ENCODE measurements at places on chromosomes 5 and 9.

DNA sequence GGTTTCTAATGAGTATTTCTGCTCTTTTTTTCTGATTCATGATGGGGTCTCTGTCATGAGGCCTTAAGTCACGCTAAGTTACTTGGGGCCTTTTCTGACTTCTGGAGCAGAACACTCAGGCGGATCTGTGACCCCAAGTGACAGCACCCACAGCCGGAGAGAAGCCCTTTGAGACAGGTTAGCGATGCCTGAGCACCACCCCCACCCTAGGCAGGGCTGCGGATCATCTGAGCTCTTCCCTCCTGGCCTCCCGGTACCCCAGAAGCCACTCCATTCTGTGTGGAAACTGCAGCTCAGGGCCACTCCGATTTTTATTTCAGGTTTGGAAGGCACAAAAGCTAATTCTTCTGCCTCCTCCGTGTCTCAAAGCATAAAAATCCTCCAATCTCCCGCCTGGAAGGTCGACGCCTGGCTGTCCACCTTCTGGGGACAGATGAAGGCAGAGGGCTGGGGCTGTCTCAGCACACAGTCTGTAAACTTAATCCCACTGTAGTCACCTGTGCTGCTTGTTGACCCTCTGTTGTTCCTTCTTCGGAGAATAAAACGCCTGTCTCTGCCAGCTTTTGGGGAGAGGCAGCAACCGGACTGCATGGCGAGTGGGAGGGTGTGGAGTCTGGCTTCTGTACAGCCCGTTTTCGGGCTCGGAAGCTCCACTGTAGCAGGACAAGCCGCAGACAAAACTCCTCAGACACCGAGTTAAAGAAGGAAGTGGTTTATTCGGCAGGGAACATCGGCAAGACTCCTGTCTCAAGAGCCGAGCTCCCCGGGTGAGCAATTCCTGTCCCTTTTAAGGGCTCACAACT lies 88.8 kb downstream of the SPRY4 start:
- DNase-seq: no peak

DNA sequence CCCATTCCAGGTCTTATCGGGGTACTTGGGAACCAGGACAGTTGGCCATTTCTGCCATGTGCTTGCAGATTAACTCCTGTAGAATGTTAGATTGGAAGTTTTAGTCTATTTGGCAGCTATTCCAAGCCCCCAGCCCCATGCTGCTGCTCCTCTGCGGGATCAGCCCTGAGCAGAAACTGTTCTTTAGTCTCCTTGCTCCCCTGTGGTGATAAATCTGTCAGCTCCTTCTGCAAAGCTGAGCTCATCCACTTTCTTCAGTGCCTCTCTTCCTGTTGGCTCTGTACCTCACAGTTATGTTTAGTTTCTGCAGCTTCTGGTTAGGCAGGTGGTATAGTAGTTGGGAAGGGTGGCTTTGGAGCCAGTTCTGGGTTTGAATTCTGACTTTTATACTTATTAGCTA lies 170.4 kb downstream of the GRIA1 start:
- no peak for DNase-seq

DNA sequence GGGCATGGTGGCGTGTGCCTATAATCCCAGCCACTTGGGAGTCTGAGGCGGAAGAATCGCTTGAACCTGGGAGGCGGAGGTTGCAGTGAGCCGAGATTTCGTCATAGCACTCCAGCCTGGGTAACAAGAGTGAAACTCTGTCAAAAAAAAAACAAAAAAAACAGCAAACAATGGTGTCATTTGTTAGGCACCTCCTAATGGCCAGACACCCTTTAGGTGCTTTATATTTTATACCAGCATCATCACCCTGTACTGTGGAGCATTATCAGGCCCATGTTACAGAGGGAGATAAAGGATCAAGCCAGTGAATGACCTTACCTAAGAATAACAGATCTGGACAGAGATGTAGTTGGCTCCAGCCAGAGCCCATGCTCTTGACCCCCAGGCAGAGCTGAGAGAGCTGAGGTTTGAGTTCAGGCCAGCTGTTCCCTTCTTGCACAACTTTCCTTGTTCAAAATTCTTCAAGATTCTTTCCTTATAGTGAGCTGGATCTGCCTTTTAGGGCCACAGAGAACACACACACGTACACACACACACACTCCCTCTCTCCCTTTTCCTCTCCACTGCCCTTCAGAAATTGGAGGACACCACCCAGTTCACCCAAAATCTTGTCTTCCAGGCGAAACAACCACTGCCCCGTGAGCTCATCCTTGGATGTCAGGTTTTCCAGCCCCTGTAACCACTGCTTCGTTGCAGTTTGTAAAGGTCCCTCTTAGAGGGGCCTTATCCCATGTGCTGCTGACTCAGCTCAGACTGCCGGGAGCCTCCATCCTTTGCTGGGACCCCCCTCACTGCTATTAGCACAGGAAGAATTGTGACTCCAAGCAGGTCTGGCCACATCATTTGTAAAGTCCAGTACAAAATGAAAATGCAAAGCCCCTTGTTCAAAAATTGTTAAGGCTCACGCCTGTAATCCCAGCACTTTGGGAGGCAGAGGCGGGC lies 10.4 kb upstream of the PTGES start:
- no peak for DNase-seq

DNA sequence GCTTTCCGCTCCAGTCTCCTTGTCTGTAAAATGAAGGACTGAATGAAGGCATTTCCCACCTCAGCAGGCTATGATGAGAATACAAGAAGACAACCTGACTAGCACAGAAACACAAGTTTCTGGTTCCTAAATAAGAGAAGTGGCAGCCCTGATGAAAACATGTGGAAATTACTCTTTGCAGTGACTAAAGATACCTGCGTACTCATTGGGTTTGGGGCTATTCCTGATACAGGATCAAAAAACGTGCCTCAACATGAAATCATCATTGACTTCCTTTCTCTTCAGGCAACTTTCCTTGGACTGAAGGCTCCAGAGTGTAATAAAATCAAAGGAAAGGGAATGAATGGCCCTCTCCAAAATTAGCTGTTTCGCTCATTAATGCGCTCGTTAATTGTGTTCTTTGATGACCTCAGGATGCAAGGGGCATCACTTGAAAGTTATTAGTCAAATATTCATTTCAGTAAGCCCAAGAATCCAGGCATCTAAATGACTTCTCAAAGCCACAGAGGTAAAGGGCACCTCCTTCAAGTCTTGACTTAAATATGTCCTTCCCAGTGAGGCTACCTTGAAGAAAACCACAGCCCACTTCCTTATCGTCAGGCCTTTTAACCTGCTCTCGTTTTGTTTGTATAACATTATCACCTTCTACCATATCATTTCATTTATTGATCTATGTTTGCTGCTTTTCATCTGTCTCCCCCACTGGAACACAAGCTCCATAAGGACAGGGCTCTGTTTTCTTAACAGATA lies 68.9 kb downstream of the RASEF start:
- no peak for DNase-seq

DNA sequence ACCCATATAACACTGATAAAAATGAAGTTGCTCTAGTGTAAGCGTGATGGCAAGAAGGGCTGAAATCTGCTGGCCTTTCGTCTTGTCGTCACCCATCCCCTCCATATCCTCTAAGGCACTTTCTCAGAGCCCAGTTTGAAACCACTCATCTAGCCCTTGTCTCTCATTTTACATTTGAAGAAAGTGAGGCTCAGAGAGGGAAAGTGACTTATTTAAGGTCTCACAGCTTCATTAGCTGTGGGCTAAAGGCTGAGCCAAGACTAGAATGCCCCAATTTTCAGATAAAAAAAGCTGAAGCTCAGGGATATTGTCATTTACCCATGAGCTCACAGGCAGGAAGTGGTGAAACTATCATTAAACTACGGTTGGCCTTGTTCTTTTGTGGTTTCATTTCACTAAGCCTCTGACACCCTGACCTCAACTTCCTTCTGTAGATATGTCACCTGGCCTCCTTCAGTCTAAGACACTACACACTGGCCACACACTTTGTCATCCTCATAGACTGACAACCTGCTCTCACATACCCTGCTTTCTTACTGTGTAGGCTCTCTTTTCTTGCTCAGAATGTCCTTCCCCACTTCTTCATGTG lies 176.7 kb upstream of the DMAC1 start:
- peak; percentile 17 for DNase-seq

DNA sequence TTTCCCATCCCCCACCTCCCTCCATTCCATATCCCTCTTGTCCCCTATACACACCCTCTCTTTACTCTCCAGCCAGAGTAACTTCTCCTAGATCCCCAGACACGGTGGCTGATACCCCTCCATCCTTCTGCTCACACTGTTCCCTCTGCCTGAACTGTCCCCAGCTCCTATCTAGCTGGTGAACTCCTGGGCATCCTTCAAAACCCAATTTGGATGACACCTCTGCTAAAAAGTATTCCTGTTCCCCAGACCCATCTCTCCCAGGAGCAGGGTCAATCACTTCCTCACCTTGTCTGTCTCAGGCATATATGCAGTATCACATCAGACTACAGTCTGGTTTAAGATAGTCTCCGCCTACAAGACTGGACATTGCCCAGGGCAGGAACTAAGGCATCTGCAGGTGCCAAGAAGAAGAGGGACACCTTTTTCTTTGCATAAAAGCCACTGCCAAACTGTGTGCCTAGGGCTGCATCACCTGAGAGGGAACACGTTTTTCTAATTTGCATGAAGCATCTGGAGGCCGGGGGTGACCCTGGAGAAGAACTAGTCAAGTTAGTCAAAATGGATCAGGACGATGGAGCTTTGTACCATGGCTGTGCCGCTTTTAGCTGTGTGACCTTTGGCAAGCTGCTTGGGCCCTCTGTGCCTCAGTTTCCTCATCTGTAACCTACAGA lies 27.1 kb downstream of the NR5A1 start:
- no peak for DNase-seq

- no peak for DNase-seq
These were observed 151.8 kb downstream of the MUSK start for GRCh38 chr9:110820381-110820780.

GRCh38 chr5:133341296-133341695 lies 271.0 kb downstream of the FSTL4 start:
- DNase-seq: no peak

DNA sequence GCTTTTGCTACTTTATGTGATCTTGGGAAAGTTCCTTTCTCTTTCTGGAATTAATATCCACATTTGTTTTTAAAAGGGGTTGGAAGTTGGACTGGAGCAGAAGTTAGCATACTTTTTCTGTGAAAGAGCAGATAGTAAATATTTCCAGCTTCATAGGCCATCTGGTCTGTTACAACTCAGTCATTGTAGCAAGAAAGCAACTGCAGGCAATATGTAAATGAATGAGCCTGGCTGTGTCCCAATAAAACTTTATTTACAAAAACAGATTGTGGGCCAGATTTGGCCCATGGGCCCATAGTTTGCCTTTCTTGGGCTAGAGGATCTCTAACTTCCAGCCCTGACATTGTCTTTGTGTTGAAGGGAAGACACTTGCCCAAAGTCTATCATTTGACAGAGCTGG lies 104.4 kb downstream of the ACTL7B start:
- no peak for DNase-seq

GRCh38 chr5:172926796-172927195 lies 32.4 kb upstream of the RPL26L1 start:
- no peak for DNase-seq

DNA sequence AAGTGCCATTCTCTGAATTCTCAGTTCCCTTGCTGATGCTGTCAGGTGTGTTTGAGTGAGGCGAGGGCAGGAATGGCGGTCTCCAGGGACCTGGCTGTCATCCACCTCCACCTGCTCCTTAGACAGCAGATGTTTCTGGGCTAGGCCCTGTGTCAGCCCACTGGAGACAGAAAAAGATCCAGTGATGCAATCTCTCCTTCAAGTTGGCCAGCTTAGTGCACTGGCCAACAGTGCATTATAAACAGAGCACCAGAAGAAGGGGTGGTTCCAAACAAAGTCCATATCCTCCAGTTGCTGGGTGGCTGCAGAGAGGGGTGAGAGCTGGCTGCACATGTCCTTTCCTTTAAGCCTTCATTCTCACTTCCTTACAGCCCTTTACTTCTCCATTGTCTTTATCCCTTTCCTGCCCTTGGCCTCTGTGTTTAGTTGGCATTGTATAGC lies 26.5 kb downstream of the NANS start:
- DNase-seq: no peak

- DNase-seq: no peak
These were observed 225.6 kb downstream of the PCSK1 start for GRCh38 chr5:96207420-96207819.

DNA sequence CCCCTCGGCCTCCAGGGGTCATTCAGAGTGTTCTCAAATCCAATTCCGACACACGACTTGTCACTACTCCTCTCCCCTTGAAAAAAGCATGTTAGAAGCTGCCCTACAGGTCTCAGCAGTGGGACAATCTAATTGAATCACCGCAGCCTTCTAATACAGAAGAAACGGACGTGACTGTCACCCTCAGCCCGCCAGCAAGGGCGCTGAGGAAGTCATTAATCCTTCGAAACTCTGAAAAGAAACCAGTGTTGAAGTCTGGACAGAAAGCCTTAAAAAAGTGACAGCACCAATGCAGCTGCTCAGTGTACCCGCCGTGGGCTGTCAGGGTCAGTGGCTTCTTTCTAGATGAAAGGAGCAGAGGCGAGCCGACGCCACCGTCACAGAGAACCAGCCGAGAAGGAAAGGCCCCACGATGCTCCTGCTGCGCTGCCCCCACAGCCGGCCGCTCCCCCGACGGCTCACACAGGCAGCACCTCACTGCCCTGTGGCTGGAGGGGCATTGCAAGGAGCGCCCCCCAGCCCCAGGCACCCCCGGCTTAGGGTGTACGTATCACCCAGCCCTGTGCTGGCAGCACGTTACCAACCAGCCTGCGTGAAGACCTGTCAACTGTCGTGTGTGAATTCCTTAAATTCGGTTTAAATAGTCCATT lies 5.7 kb downstream of the BRD3OS start:
- DNase-seq: no peak

DNA sequence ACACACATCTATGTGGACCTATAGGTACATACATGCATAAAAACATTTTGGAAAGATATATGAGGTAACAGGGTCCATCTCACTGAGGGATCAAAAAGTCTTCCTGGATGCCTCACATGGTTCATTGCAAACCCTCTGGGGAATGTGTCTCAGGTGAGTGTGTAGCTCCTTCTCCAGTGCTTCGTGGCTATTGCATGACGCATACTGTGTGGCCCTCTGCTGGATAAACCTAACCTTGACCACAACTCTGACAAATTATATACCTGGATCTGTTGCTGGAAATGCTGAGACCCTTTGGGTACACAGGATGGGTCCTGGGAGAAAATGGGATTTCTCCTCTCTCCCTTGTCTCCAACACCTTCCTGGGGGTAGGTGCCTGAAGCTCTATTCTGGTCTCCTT lies 91.9 kb downstream of the JAKMIP2 start:
- DNase-seq: no peak

DNA sequence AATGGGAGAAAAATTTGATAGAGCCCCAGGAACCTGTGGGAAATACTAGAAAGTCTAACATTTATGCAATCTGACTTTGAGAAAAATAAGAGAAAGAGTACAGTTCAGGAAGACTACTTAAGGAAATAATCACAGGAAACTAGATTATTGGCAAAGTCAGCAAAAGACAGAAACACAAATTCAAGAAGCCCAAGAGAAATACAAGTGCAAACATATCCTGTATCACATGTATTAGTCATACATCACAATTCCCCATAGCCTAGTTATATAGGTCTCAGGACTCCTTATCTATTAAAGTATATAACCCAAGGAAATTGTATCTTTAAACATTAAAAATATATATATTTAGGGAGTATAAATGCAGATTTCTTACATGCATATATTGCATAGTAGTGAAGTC lies 100.8 kb downstream of the HOMER1 start:
- no peak for DNase-seq

GRCh38 chr5:112125903-112126302 lies 293.2 kb downstream of the EPB41L4A start:
- no peak for DNase-seq

GRCh38 chr5:91111473-91112238 lies 271.5 kb downstream of the ARRDC3 start:
- DNase-seq: no peak
